ENCODE measurements at places on chromosomes 1 and 21.

GRCh38 chr1:222462601-222463000 is 85.3 kb downstream of the HHIPL2 start:
- DNase-seq, result no peak

GRCh38 chr1:32783851-32784250 is 33.3 kb downstream of the YARS1 start:
- DNase-seq, result no peak

DNA sequence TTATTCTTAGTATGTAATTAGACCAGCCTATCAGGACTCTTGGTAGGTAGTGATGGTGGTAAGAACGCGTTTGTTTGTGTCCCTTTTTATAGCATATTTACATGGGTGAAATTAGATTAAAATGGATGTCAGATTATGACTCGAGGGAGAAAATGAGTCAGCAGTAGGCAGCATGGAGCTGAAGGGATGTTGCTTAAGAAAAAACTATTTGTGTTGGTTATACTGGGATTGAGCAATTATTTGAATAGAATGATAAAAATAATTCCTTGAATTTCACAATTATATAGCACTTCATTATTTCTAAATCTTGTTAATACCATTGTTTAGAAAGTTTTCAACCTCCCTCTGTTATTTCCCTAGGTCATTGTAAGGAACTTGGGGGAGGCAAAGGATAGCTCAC is 348.8 kb downstream of the RYR2 start:
- DNase-seq, result no peak

DNA sequence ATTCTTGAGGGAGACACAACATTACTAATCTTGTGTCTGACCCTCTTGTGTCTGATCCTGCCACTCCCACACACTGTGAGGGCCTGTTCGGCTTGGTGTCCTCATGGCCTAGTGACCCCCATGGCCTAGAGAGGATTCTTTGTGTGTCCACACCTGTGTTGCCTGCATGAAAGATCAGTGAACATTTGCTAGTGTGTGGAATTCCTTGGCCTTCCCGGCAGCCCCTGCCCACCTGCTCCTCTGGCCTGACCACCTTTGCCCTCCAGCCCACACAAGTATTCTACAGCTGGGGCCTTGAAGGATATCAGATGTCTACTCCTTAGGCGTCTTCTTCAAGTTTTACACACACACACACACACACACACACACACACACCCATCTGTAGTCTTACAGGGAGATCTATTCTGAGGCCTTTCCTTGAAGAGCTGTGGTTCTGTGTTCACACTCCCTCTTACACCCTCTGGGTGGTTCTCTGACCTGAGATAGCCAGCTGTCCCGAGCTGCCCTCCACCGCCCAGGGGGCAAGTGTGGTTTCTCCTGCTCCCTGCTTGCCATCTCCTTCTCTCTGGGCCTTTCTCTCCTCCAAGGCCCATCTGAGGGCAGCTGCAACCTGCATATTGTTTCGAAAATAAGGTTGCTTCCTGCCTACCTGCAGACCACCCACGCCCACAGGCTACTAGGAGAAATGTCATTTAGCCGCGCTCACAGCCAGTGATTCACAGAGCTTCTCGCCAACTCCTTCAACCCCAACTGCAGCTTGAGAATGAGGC is 45.4 kb downstream of the CD247 start:
- no peak for DNase-seq

DNA sequence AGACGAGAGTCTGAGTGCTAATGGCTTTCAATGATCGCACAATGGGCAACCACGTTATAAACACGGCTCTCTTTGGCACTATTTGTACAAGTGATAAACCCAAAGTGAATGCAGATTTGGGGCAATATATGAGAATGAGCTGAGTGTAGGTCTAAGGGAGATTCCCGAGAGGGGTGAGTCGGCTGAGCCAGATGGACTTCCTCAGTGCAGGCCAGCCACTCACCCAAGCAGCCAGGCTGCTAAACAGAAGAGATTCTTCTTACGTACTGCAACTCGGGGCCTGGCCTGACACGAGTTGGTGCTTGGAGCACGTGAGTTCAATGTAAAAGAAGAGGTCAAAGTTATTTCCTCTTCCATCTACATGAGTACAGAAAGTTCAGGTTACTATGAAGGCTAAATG is 6.2 kb upstream of the MIXL1 start:
- DNase-seq, result no peak

- DNase-seq, result no peak
Observed at GRCh38 chr1:231266811-231267322, 25.9 kb downstream of the GNPAT start.

GRCh38 chr1:31099293-31100032 is 33.9 kb upstream of the PUM1 start:
- DNase-seq, result no peak

DNA sequence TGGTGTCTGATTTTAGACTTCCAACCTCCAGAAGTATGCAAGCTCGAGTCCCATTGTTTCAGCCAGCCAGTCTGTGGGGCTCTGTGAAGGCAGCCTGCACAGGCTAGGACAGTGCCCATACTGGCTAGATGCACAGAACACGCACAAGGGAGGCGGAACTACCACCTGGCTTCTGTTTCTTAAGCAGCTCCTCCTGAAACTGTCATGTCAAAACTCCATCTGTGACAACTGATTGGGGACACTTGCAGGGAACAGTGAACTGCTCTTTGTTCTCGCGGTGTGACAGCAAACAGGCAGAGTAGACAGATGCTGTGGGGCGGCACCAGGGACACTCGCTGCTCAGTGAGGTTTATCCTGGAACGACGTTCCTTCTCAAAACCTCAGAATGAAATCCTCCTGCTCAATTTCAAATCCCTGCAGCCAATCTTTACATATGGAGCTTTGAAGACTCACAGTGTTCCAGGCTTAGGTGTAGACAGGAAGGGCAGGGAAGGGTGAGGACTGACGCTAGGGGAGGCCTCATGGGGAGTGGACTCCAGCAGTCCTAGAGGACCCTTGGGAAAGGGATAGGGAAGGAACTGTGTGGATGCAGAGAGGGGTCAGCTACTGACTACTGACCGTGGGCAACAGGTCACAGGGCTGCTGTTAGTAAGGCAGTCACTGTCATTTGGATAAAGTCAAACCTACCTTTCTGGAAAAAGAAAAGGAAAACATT is 73.8 kb downstream of the ERG start:
- no peak for DNase-seq

- DNase-seq, result no peak
Observed at GRCh38 chr1:88276163-88276562, 407.9 kb upstream of the PKN2 start.

DNA sequence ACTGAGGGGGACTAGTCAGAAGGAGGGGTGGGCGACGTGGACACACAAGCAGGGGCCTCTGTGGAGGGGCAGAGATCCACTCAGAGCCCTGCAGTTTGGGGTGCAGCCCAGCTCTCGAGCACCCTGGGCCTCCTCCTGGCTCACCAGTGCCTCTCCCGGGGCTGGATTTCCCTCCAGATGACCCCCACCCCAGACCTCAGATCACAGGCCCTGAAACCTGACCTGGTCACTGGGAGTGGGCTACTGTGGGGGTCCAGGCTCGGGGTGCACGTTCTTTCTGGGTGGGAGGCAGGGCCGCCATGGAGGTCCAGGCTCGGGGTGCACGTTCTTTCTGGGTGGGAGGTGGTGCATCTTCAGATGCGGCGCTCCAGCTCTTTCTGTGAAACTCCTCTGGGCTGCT is 10.3 kb upstream of the LHX4 start:
- no peak for DNase-seq

- DNase-seq, result no peak
Observed at GRCh38 chr1:151011154-151011850, 3.1 kb downstream of the PRUNE1 start.

- DNase-seq, result no peak
Observed at GRCh38 chr21:46352164-46352515, 28.2 kb downstream of the PCNT start.

DNA sequence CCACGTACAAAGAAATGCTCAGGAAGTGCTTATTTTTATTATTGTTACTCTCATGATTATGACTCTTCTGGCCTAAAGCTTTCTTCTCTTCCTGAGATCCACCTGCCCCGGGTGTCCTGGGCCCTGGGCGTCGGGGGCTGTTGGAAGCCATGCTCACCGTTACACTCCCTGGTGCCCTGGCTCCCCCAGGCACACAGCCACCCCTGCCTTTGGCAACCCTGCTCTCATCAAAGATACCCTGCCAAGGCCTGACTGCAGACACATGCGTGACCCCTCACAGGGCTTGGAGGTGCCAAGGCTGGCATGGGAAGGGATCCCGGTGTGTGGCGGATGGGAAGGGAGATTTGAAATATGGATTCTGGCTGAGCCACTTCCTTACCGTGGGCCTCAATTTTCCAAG is 3.3 kb upstream of the KISS1 start:
- DNase-seq, result no peak

DNA sequence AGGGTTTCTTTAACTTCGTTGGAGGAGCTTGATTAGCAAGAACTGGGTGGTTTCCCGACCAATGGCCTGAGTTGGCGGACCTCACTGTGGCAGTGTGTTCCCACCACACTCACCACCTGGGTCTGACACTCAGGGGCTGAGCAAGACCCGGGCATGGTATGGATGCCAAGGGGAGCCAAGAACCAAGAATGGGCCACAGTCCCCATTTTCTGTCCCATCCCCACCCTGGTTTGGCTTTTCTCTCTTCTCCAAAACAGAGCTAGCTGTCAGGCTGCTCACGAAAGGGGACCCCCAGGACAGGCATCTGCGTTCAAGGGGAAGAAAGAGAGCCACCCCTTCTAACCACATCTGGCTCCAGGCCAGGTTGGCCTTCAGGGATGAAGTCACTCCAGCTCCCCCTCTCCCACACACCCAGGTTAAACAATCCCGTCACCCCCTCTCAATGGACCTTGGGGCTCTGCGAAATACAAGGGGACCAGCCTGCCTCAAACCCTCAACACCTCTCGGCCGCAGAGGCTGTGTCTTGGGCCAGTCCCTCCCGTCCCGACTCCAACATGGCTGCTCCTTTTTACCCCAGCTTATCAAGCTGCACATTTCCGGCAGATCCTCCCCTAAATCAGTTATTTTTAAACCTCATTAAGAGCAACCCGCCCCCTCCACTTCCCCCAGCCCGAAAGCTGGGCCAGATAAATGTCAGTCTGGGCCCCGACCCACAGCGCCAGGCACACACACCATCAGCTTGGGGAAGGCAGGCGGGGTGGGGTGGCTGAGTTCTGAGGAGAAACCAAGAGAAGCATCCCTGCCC is 3.4 kb downstream of the TAGLN2 start:
- no peak for DNase-seq

- DNase-seq, result no peak
Observed at GRCh38 chr1:54487571-54488050, 60.4 kb upstream of the ACOT11 start.

- DNase-seq, result no peak
Observed at GRCh38 chr1:186454981-186455380, 5.9 kb downstream of the PDC start.

DNA sequence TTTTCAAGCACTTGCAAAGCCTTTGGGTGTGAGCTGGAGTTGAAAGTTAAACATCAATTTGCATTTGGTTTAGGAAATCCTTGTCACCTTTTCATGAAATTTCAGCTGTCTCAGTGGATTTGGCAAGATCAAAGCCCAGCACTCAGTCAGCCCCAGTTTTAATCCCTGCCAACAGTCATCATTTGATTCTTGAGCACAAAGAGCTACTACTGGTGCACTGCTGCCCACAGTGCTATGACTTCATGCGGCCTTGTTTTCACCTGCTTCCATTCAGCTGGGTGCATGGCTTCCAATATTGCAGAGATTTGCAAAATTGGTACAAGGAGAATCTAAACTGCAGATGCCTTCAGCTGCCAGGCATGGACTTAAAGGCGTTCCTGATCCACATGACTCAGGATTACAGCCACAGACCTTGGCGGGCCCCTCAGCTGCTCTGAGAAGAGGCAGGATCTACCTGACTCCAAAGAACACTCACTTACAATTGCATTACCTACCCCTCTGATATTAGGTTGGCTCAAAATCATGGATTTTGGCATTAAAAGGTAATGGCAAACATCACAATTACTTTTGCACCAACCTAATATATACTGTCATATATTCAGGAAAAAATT is 259.1 kb downstream of the DSCAM start:
- no peak for DNase-seq

DNA sequence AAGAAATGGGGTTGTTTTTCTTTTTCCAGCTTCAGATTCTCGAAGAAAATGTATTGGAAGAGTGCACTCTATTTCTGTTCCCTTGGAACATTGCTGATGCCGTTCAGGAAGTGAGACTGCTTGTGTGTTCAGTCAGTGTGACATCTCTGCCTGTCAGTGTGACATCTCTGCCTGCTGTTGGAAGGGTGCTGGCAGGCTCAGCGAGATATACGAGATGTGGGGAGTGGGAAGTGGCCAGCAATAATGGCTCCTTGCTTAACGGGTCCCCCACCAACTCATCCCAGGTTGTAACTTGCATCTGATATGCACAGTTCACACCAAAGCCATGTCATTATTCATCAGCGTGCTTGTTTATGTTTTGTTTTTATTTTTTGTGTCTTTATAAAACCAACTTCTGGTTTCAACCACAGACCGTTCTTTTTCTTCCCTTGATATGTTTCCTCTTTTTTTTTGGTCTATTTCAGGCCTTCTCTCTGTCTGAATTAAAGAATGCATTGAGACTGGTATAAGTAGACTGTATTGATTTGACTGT is 145.4 kb downstream of the GALNT2 start:
- DNase-seq, result no peak

GRCh38 chr1:212485913-212486618 is 53.3 kb downstream of the NENF start:
- DNase-seq, result peak; percentile 51

DNA sequence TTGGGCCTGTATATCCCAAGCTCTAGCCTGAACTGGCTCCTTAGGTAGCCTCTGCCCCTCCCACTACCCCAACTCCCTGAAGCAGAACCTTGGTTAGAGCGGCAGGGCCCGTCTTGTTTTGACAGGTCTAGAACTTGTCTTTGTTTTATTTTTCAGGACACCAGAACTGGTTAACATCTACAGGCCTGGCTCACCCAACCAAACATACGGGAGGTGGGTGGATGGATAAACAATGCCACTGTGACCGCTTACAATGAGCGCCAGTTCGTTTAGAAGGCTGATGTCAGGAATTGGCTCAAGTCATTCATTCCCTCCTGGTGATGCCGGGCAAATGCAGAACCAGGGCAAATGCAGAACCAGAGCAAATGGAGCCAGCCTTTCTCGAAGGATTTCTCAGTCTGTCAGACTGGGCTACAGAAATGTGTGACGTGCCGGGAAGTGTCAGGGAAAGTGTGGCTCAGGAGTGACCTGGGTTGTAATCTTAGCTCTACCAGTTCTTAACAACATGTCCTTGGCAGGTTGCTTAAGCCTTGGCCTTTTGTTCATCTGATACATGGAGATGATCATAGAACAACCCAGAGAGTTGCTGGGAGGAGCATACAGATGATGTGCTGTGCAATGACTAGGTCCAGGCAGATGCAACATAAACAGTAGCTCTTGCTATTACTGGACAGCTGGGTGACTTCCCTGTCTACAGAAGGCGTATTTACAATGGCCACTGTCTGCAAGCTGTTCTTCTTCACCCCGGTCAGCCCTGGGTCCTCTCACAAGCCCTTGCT is 30.5 kb upstream of the BTG2 start:
- DNase-seq, result no peak

- DNase-seq, result no peak
Observed at GRCh38 chr1:65180977-65181376, 33.0 kb downstream of the AK4 start.
